Activated CD4-positive, alpha-beta T cell treated with anti-CD3 and anti-CD28 coated beads, Interleukin-2, amount 50 U/mL, for 4 hours (primary cell): ENCODE measurements at places on chromosomes 7 and 10.

- DNase-seq, result no peak
Observed at GRCh38 chr7:18295781-18296423, 199.6 kb upstream of the HDAC9 start.

DNA sequence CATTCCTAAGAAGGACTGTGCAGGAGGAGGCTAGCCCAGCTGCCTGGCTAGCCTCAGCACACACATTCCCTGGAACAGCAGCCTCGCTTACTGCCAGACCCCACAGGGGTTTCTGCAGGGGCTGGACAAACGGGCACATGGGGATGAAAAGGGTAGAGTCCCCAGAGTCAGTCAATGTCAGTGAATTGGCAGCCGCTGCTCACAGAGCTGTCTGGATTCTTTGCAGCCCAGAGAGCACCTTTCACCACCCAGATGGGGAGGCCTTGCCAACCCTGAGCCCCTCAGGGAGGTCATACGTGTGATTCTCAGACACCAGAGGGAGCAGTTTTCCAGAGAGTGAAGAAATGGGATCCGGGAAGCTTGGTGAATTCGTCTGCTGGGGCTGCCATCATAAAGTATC, 143.3 kb downstream of the KCNMA1 start:
- DNase-seq, result no peak

GRCh38 chr10:78212060-78212785, 178.6 kb downstream of the RPS24 start:
- no peak for DNase-seq

GRCh38 chr7:17560516-17560915, 262.1 kb downstream of the AHR start:
- no peak for DNase-seq

GRCh38 chr10:78451592-78451991, 417.9 kb downstream of the RPS24 start:
- DNase-seq, result no peak
